HCEC 1CT (cell line): ENCODE measurements at places on chromosomes 16 and 17.

DNA sequence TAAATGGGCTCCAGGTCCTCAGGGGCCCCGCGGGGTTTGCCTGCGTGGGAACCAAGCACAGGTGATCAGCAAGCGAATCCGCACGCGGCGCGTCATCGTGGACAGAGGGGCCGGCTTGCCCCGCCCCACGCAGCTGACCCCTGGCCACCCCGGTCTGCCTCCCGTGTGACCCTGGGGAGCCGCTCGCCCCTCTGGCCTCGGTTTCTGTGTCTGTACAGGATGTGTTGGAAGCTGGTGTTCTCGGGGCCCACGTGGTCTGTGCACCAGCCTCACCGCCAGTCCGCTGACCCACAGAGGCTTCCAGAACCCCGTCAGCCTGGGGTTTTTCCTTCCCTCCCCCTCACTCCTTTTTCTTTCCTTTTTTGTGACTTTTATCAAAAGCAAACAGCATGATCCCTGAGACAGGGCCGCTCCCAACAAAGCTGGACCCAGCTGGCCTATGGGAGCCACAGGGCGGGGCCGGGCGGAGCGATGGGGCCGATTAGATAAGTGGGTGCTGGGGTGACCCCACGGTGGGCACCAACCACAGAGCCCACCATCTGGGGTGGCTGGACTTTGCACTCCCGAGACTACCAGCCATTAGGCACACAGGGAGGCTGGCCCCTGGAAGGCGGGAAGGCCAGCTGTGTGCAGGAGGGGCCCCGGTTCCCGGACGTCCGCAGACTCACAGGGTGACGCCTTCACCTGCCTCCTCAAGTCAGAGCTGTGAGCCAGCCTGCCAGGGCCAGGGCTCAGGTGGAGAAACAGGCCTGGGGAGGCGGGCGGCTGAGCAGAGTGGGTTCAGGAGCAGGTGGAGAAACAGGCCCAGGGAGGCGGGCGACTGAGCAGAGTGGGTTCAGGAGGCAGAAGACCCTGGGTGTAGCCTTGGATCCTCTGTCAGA, 56.0 kb downstream of the ZFPM1 start:
- DNase-seq = no peak

DNA sequence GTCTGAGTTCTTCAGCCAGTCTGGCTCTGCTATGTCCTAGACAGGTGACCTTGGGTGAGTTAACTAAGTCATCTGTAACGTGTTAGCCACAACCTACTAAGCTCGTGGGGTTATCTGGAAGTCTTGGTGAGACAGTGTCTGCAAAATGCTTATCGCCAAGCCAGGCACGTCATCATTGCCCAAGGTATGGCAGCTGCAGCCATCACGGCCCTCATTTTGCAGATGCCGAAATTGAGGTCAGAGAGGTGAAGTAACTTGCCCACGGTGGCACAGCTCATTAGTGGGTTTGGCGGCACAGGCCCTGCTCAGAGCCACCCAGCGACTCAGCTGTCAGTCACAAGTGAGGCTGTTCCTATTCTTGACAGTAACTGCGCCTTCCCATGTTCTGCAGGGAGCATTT, 79.8 kb downstream of the CMIP start:
- DNase-seq = no peak

- no peak for DNase-seq
These were observed 10.6 kb upstream of the RFFL start for GRCh38 chr17:35073991-35074627.

- no peak for DNase-seq
These were observed 137.6 kb downstream of the COPRS start for GRCh38 chr17:31721291-31722025.

- no peak for DNase-seq
These were observed 57.6 kb upstream of the B4GALNT2 start for GRCh38 chr17:49074851-49075540.

DNA sequence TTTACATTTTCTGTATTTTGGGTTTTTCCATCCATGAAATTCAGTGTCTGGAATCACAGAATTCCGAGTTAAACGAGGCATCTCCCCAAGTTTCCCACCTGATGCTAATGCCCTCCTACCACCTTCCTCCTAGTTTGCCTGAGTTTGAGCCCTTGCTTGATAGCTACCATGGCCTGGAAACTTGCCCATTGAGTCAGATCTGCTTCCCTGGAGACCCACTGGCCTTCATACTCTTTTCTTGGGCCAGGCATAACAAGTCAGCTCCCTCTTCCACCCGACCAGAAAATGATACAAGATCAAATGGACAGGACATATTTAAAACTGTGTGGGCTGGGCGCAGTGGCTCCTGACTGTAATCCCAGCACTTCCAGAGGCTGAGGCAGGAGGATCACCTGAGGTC, 10.2 kb downstream of the SETD1A start:
- no peak for DNase-seq

DNA sequence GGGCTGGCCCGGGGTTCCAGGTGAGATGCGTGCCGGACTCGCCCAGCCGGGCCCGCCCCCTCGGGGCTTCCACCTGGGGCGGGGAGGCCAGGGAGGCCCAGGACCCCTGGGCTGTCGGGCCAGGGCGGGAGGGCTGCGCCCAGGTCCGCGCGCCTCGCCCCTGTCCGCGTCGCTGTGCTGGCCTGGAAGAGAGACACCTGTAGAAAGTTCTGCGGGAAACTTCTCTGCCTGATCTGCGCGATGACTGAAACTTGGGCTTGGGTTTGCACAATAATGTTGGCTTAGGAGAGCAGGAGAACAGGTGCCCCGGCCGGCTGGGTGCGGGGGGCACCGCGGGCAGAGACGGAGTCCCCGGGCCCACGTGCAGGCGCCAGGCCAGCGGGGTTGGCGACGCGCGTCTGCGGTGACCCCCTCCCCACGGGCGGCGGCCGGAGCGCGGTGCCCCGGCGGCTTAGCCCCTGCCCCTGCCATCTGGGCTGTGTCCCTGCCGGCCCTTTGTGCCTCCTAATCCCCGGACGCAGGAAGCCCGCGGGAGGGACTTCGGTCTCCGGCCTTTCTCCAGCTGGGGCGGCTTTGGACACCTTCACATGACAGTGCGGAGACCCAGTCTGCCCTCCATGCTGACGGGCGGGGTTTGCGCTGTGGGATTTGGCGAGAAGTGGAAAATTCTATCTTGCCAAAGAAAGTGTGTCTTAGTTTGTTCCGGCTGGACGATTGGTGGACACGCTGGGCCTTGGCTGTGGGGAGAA, 483 bp downstream of the LLGL2 start:
- DNase-seq = no peak
